ENCODE measurements at places on chromosomes 7 and 10.

GRCh38 chr10:60951272-60951724 is 7.3 kb upstream of the RHOBTB1 start:
- DNase-seq, result no peak

DNA sequence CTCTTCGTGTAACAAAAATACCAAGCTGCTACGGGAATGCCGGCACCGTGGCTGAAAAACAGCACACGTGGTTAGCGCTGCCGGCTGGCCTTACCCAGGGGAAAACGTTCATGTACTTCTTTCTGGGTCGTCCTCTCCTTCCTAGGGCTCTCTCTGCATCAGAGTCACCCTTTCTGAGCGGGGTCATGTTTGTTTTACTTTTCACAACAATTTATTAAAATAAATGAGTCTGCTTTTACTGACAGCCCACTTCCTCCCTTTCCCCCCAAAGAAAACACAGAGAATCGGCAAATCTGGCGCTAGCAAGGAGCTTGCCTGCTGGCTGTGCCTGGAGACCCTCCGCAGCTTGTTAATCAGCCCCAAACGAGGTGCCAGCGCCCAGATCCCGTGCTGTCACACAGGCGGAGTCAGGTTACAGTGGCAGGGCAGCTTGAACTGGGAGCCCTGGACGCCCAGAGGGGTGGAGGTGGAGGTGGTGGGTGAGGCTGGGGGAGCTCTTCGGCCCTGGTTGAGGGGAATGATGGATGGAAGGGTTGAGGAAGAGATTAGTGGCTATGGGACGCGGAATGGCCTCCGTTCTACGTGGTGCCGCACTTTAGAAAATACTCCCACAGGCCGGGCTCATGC is 162.2 kb upstream of the TNS3 start:
- DNase-seq, result no peak

- no peak for DNase-seq
These were observed 496.4 kb downstream of the KIF20B start for GRCh38 chr10:90197766-90198165.

GRCh38 chr10:74145133-74145532 is 5.5 kb downstream of the AP3M1 start:
- no peak for DNase-seq
